ENCODE measurements at places on chromosomes 3 and 15. TPM values are rescaled to one million over a fixed set of nuclear protein-coding genes. Genes with fewer than 3 reads are reported as not detected.

Gene RLBP1
- not detected for total RNA-seq

Gene LYSMD2
- total RNA-seq = 4.4 TPM

Gene MOBP
- total RNA-seq = not detected

Gene MASP1
- total RNA-seq = not detected

Gene THOC7
- total RNA-seq = 21.0 TPM

Gene PCYT1A
- 39.3 TPM for total RNA-seq

Gene CLK3
- total RNA-seq = 71.5 TPM

Gene IL5RA
- total RNA-seq = not detected

Gene LRRC49
- total RNA-seq = 6.8 TPM

Gene COL8A1
- 329 TPM for total RNA-seq

Gene HRG
- not detected for total RNA-seq

Gene CIDEC
- total RNA-seq = 0.13 TPM

Gene ISY1
- 17.4 TPM for total RNA-seq

Gene STARD5
- total RNA-seq = 1.5 TPM

Gene PLA2G4D
- total RNA-seq = not detected

Gene CTNNB1
- total RNA-seq = 479 TPM

Gene TMC3
- not detected for total RNA-seq

Gene UROC1
- not detected for total RNA-seq

Gene C3orf52
- 13.1 TPM for total RNA-seq

Gene PROK2
- total RNA-seq = not detected

Gene ABI3BP
- 0.49 TPM for total RNA-seq

Gene FGD5
- total RNA-seq = 0.51 TPM

Gene PCNP
- total RNA-seq = 32.5 TPM

Gene IREB2
- 20.7 TPM for total RNA-seq

Gene CPLX3
- total RNA-seq = not detected

Gene CDHR4
- total RNA-seq = not detected

Gene SGO1
- total RNA-seq = 0.38 TPM

Gene FETUB
- total RNA-seq = not detected

Gene CASR
- total RNA-seq = not detected

Gene C3orf18
- total RNA-seq = 13.7 TPM

Gene SMARCC1
- 46.3 TPM for total RNA-seq

Gene FAM240A
- not detected for total RNA-seq

Gene TIPIN
- 8.0 TPM for total RNA-seq

Gene RSRC1
- 9.5 TPM for total RNA-seq

Gene TMEM44
- total RNA-seq = 13.5 TPM

Gene CCDC80
- total RNA-seq = 25.9 TPM

Gene GPR27
- total RNA-seq = 0.81 TPM

Gene EIF5A2
- 5.2 TPM for total RNA-seq

Gene LYZL4
- not detected for total RNA-seq

Gene PRSS50
- total RNA-seq = 0.16 TPM

Gene SMCO1
- total RNA-seq = not detected

Gene ZNF774
- total RNA-seq = 1.5 TPM

Gene HYAL1
- total RNA-seq = 1.1 TPM

Gene KLHL6
- total RNA-seq = not detected

Gene BCHE
- 1.1 TPM for total RNA-seq

Gene CFAP91
- total RNA-seq = 3.2 TPM
